CD4-positive, alpha-beta T cell treated with Interleukin-12 subunit alpha and Interleukin-12 subunit beta, for 1 hour (primary cell): ENCODE measurements at places on chromosomes 1 and 21.

DNA sequence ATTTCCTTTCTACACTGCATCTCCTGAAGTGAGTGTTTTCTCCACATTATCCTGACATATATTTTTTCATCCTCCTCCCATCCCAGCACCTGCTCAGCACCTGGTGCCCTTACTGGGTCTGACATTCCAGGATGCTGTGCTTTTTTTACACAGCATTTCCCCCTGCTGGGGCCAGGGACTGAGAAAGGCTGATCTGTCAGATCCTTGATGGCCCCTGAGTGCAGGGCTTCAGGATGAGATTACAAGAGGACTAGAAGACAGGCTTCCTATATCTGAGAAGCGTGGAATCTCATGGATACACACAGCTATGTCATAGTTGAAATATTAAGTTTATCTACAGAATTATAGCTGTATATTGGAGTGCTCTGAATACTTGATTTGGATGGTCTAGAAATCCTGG is 24.4 kb downstream of the RCAN1 start:
- DNase-seq, result no peak

DNA sequence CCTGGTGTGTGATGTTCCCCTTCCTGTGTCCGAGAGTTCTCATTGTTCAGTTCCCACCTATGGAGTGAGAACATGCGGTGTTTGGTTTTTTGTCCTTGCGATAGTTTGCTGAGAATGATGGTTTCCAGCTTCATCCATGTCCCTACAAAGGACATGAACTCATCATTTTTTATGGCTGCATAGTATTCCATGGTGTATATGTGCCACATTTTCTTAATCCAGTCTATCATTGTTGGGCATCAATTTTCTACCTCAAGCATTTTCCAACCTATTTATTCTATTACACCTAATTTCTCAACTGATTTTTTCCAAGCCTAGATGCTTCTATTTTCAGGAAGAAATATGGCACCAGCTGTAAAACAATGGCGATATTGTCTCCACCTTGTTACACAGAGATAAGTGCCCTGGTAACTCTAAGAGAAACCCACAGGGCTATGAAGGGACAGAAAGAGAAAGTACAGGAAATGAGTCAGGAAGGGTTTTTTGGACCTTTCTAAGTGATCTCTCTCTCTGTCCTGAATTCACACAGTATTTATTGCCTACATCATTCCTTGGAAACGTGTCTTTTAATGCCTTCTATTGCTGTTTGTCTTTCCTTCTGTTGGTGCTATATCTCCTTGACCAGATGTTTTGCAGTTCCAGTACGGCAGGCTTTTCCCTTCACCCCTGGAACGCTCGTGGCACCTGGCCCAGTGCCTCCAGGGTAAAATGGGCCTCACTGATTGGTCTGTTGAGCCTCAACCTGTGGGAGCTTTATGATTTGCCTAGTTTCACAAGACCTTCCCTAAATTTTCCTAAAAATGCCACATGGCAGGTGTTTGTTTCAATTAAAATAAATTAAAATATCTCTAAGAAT is 14.6 kb upstream of the JAK1 start:
- no peak for DNase-seq

DNA sequence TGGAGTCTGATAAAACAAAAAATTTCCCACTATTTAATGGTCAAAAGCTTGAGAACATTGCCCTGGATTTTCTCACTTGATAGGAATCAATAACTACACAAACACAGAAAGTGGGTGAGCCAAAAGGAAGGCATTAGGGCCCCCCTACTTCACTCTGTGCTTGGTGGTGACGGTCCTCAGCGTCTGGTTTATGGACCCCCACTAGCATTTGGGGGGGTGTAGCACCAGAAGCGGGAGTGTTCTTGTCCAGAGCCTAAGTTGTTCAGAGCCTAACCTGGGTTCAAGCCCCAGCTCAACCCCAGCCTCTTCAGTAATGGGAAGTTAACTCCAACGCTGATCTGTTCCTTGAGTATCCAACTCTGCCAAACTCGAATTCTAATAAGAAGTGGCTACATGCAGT is 33.1 kb downstream of the STPG1 start:
- no peak for DNase-seq

- no peak for DNase-seq
Observed at GRCh38 chr21:21921410-21922232, 923.4 kb downstream of the NCAM2 start.

DNA sequence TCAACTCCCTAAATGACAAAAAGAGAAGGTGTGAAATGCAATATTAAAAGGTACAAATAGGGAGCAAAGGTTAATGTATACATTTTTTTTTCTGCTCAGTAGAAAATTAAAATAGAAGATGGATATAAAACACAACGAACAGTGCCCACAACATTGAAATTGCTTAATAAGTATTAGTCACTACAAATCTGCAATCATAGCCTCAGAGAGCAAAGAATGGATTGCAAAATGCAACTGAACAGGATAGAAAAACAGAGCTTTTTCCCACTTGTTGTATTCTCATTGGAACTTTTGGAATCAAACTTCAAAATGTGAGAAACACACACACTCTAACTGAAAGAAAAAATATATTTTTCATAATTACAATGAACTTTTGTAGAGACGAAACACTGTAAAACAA is 552.2 kb upstream of the NCAM2 start:
- DNase-seq, result no peak
